ENCODE measurements at places on chromosomes 3 and 15.

- DNase-seq, result no peak
These were observed 20.3 kb downstream of the SPG21 start for GRCh38 chr15:64969401-64969800.

DNA sequence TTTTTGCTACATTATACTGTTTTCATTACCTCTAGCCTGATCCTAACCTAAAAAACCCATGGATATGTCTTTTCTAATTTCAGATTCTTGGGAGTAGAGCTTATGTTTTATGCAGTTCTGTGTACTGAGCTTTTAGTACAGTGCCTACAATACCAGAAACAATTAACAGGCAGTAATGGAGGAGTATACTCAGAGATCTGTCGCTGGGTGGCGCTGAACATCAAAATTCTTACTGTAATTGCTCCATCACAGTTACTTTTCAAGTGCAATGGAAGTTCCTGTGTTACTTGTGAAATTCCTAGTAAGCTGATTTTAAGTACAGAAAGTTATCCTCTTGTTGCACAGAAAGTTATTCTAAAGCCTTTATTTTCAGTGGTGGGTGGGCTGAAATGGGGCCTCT is 66.9 kb downstream of the RNF13 start:
- peak; percentile 20 for DNase-seq

GRCh38 chr3:192068464-192069254 is 607.7 kb downstream of the PYDC2 start:
- DNase-seq, result no peak

DNA sequence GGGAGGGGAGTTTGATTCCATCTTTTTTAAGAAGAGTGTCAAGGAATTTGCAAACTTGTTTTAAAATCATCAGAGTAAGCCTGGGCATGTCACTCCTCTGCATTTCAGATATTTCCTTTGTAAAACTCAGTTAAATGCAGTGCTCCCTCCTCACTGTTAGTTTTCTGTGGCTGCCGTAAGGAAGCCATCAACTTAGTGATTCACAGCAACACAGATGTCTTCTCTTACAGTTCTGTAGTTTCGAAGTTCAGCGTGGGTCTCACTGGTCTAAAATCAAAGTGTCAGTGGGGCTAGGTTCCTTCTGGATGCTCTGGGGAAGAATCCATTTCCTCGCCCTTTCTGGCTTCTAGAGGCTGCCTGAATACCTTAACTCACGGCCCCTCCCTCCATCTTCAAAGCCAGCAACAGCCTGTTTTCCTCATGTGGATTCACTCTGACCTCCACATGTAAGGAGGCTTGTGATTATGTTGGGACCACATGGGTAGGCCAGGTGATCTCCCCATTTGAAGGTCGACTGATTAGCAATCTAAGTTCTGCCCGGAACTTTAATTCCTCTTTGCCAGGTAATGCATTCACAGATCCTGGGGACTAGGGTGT is 12.4 kb downstream of the ISG20 start:
- no peak for DNase-seq
